ENCODE measurements at places on chromosomes 2 and 18.

GRCh38 chr2:15800495-15801329 is 139.6 kb upstream of the MYCN start:
- DNase-seq: no peak

- peak; percentile 38 for DNase-seq
These were observed 39.5 kb upstream of the GMCL1 start for GRCh38 chr2:69789772-69790600.

- no peak for DNase-seq
These were observed 203.5 kb downstream of the NDUFA10 start for GRCh38 chr2:239821694-239822075.

DNA sequence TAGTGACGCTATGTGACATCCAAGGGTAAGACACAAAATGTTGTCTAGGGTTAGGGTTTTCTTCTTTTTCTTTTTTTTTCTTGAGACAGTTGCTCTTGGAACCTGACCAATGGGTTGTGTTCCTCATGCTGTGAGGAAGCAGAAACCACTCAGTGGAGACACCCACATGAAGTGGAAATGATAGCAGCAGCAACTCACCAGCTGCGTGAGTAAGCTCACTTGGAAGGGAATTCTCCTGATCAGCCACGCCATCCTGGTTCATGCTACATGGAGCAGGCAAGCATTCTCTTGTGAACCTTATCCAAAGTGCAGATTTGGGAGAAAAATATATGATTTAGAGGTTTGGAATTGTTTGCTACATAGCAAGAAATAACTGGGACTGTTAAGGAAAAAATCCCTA is 863.7 kb downstream of the EPHA4 start:
- no peak for DNase-seq

DNA sequence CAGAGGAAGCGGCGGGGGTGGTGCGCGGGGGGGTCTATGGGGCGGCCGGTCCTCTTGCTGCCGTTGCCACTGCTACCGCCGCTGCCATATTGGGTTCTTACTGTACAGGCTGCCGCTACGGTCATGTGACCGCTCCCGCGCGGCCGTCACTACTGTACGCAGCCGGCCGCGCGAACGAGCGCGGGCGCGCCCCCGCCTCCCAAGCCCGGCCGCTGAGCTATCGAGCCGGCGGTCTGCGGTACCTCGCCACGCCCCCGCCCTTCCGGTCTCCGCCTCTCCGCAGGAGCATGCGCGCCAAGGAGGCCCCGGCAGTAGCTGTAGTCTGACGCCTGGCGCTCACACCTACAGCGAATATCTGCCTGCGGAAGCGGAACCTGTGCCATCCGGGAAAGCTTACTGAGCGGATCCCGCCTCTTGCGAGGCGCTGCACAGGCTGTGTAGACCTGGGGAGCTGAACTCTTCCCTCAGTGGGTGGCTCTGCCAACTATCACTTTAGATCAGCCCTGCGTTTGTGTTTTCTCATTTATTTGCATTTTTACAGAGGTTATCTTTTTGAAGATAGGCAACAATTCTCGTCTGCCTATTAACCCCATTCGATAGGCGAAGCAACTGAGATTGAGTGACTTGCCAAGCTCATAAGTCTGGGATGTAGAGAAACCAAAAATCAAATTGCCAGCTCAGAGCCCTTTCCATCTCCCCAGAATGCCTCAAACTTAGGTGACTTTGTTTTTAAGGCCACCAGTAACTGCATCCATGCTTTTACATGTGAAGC is at the start of gene ASXL2:
TSS of gene ASXL2 (minus strand) at position 127 of the 772 bp plus-strand sequence. CDS start 265 bp downstream, outside the sequence.
- peak; percentile 99 for DNase-seq

- DNase-seq: no peak
These were observed 505.4 kb upstream of the DDX18 start for GRCh38 chr2:117308861-117309770.

DNA sequence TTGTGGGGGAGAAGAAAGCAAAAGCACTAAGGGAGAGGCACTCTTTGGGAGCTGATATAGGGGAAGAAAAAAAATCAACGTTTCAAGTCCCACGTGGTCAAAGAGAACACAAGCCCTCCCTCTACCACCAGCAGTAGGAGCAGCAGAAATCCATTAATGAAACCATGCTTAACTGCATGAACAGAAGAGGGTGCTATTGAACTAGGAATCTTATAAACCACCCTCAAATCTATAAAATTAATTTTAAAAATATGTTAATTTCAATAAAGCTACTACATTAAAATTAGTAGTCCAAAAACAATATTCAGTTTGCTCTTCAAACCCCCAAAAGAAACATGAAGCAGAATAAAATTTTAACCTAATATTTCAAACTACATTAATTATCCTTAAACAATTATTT is 147.8 kb downstream of the TMEM18 start:
- no peak for DNase-seq

GRCh38 chr18:28725876-28726275 is 548.9 kb upstream of the CDH2 start:
- DNase-seq: no peak

DNA sequence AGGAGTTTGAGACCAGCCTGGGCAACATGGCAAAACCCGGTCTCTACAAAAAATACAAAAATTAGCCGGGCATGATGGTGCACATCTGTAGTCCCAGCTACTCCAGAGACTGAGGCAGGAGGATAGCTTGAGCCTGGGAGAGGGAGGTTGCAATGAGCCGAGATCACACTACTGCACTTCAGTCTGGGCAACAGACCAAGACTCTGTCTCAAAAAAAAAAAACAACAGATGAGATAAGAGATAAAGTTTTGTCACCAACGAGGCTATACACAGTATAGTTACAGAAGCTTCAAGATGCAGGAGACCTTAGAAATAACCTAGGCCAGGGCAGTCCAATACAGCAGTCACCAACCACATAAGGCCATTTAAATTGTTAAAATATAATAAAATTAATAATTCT is 9.4 kb downstream of the FAM124B start:
- DNase-seq: no peak

DNA sequence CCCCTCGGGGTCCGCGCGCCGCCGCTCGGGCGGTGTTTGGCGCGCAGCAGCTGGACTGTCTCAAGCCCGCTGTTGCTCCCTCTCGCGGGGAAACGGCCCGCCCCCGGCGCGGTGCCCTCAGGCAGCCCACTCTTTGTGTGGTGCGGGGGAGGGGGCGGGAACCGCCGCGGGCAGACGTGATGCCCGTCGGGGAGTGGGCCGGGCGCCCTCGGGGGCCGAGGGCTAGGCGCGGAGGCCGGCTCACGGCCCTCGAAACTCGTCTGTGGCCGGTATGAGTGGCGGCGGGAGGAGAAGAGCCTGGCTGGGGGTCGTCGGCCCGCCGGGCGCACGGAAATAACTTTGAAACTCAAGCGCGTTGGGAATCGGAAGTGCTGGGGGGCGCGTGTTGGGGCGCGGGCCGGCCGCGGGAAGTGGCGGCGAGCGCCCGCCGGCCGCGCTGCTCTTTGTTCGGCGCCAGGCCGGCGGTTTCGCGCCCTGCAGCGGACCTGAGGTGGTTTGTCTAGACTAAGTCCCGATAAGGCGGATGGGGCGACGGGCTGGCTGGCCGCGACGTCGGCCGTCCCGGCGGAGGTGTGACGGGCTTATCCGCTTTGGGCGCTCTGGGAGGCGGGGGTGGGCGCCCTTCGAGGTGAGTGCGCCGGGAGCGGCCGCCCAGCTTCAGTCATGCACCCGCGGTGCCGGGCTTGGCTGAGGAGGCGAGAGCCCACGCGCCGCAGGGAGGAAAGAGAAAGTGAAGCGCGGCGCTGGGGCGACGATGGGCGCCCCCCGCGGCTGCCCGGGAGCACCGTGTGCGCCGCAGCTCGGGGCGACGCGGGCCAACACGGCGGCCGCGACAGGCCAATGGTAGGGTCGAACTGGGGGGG is 679 bp downstream of the PTMA start:
- DNase-seq: no peak

GRCh38 chr18:48923746-48924629 is 26.8 kb downstream of the SMAD7 start:
- no peak for DNase-seq

DNA sequence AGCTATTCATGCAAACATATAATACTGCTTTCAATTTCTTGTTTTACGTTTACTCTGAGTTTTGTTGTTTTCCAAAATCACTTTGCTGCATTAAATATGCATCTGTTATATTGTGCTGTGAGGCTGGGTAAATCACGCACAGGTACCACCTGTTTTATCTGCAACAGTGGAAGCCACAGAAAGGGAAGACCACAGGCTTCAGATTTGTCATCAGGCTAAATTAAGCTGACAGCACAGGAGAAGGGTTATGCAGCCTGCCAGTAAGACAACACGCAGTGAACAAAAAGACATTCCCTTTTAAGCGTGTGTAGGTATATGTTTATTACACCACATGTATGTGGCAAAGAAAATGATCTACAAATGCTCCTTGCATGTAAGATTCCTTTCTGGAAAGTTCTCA is 38.2 kb downstream of the ZNF516 start:
- no peak for DNase-seq

- DNase-seq: no peak
These were observed 44.5 kb downstream of the DDX18 start for GRCh38 chr2:117858892-117859531.

DNA sequence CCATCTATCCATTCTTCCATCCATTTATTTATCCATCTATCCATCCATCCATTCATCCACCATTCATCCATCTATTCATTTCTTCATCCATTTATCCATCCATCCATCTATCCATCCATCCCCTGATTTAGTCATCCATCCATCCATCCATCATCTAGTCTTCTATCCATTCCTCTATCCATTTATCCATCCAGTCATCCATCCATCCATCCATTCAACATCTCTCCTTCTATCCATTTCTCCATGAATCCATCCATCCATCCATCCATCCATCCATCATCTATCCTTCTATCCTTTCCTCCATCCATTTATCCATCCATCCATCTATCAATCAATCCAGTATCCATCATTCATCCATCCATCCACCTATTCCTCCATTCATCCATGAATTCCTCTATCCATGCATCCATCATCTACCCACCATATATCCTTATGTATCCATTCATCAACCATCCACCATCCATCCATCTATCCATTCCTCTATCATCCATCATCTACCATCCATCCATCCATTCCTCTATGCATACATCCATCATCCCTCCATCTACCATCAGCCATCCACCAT is 185.0 kb downstream of the CELF4 start:
- no peak for DNase-seq

GRCh38 chr2:9844576-9844975 is 1.3 kb downstream of the TAF1B start:
- no peak for DNase-seq

DNA sequence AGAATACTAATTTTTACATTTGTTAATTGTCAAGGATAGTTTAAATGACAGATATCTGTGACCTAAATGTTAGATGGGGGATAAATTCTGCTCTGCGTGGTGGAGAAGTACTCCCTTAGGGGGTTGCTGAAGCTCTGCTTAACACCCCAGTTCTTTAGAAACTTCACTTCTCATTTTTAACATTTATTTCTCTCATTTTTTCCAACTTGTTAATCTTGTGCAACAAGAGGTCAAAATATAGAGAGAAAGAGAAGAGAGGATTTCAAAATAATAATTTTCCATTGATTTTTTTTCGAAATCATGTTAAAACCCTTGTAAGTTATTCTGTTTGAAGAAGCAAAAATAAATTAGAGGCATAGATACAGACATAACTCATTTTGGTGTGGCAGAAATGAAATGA is 61.3 kb upstream of the SLC8A1 start:
- DNase-seq: no peak

Measured in GDM1 (cell line).